ENCODE measurements at places on chromosomes 12 and 14. TPM values are rescaled to one million over a fixed set of nuclear protein-coding genes. Genes with fewer than 3 reads are reported as not detected.

RNASE7 gene
- not detected for polyA plus RNA-seq

TMEM63C gene
- polyA plus RNA-seq, result not detected

ISM2 gene
- 0.07 TPM for polyA plus RNA-seq

LRP1-AS gene
- not detected for polyA plus RNA-seq

PLEKHH1 gene
- polyA plus RNA-seq, result 0.16 TPM

CBLN3 gene
- 8.6 TPM for polyA plus RNA-seq

TMEM229B gene
- polyA plus RNA-seq, result 0.25 TPM

KLRC2 gene
- polyA plus RNA-seq, result not detected

KRT2 gene
- polyA plus RNA-seq, result not detected

EP400 gene
- 3.2 TPM for polyA plus RNA-seq

CLEC4C gene
- polyA plus RNA-seq, result not detected

EPYC gene
- 0.17 TPM for polyA plus RNA-seq

LBHD2 gene
- not detected for polyA plus RNA-seq

KIF5A gene
- 0.50 TPM for polyA plus RNA-seq

TSHR gene
- not detected for polyA plus RNA-seq

SYCP3 gene
- polyA plus RNA-seq, result not detected

TCL1B gene
- not detected for polyA plus RNA-seq

CDC42BPB gene
- polyA plus RNA-seq, result 66.5 TPM

RAD9B gene
- 0.33 TPM for polyA plus RNA-seq

MAP3K9 gene
- polyA plus RNA-seq, result 0.36 TPM

ALDH1L2 gene
- 76.1 TPM for polyA plus RNA-seq

FAM161B gene
- polyA plus RNA-seq, result 2.6 TPM

All from BJ (cell line).